Muscle of leg (tissue), 16 donors: ENCODE measurements at places on chromosomes 7 and 10. TPM values are rescaled to one million over a fixed set of nuclear protein-coding genes. Genes with fewer than 3 reads are reported as not detected.

TEX47 gene
- total RNA-seq: not detected

VIPR2 gene
- total RNA-seq: 8.5 TPM

LRRC17 gene
- total RNA-seq: 43.8 TPM

SH3PXD2A gene
- total RNA-seq: 33.2 TPM

GRCh38 chr7:102275123-102275703 is 11.5 kb upstream of the SH2B2 start:
- DNase-seq: no peak

DNA sequence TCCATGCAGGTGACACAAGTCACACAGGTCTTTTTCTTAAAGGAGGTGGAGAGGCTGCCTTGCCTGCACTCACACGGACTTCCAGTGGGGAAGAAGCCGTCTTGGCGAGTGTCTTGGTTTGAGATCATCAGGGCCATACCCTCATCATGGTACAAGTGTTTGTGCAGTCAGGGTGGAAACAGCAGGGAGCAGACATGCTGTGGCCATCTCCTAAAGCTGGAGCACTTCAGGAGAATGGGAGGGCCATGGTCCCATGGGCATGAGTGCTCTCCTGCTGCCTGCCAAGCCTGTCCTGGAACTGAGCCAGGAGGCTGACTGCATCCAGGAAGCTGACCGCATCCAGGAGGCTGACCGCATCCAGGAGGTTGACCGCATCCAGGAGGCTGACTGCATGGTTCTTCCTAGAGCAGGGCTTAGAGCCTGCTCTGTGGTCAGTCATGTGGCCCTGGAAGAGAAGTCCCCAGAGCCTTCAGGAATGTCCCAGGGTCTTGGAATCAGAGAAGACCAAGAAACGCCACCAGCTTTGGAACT is 98.4 kb downstream of the ADARB2 start:
- DNase-seq: peak; percentile 5

DNA sequence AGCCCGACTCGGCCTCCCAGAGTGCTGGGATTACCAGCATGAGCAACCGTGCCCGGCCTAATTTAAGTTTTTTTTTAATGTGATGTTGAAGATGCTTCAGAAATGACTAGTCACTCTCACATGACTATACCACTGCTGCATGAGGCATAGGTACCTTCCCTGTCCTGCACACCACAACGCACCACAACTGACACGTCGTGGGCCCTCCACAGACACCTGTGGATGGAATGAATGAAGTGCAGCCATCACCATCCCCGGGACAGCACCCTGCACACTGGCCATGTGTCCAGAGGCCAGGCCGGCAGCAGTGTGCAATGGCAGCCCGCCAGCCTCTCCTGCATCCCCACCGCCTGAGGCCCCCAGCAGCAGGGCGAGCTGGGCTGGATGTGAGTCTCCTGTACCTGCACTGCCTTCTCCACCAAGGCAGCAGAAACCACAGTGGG is 55.1 kb downstream of the VOPP1 start:
- DNase-seq: no peak

- DNase-seq: no peak
These were observed 191.8 kb downstream of the PTPRN2 start for GRCh38 chr7:158395780-158396278.

DNA sequence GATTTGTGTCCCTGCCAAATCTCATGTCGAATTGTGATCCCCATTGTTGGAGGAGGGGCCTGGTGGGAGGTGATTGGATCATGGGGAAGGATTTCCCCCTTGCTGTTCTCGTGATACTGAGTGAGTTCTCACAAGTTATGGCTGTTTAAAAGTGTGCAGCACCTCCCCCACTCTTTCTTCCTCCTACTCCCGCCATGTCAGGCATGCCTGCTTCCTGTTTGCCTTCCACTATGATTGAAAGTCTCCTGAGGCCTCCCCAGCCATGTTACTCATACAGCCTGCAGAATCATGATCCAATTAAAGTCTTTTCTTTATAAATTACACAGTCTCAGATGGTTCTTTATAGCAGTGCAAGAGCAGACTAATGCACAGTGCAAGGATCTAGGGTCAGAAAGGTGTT is 75.4 kb downstream of the CALD1 start:
- DNase-seq: peak; percentile 56
